ENCODE measurements at places on chromosomes 1 and 21.

DNA sequence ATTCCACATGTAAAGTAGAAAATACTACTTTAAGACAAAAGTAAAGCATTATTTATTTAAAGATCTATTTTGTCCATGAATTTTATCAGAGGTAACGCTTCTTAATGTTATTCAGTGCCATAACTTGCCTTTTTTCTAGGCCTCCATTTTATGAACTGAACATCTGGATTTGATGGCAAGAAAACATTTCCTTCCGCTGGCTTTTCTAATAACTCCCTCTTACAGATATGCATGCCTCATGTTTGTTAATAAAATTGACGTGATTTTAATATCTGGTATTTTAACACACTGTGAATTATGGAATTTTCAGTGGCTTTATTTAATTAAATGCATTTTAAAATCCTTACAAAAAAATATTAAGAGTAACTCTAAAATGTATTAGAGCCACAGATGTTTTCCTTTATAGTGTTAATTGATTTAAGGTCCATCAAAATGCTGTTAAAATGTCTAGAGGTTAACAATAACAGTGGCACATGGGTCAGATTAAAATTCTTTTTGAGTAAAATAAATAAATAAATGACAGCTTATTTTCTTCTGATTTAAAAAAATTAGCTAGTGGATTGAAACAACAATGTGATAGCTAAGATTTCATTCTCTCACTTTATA lies 15.1 kb downstream of the PTPRC start:
- no peak for DNase-seq

DNA sequence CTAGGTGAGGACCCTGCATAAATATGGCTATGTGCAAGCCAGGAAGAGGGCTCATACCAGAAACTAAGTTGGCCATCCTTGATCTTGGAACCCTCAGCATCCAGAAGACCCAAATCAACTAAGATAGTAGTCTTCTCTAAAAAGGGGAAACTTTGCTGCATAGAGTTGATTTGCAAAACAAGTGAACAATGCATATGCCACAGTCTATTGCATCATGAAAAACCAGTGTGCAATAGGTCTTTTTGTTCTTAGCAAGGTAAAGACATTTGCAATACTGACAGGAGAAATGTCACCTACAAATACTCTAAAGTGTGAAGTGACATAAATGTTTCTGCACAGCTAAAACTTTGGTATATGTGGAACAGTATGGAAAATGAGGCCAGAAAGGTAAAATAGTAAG lies 2.0 kb upstream of the IFI16 start:
- no peak for DNase-seq

DNA sequence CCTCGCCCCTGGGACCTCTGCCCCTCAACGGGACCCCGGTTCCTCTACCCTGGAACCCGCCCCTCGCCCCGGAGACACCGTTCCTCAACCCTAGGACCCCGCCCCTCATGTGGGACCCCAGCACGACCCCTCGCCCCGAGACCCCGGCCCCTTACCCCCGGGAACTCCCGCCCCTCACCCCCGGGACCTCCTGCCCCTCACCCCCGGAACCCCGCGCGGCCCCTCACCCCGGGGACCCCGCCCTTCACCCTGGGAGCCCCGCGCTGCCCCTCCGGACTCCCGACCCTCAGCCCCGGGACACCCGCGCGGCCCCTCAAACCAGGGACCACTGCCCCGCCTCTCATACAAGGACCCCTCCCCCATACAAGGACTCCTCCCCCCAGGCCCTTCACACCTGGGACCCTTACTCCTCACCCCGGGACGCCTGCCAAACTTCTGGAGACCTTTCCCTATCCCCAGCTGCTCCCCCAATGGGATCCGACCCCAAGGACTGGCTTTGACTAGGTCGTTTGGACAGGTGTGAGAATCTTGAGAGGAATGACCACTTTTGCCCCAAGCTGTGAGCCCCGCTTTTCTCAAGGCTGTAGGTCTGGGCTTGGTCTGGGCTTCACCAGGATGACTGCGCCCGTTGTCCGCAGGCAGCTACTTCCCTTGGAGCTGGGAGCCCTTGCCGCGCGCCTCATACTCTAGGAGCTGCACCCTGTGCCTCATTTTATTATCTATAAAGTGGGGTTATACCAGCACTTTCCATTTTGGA lies 843 bp downstream of the DIP2A start:
- DNase-seq = no peak

DNA sequence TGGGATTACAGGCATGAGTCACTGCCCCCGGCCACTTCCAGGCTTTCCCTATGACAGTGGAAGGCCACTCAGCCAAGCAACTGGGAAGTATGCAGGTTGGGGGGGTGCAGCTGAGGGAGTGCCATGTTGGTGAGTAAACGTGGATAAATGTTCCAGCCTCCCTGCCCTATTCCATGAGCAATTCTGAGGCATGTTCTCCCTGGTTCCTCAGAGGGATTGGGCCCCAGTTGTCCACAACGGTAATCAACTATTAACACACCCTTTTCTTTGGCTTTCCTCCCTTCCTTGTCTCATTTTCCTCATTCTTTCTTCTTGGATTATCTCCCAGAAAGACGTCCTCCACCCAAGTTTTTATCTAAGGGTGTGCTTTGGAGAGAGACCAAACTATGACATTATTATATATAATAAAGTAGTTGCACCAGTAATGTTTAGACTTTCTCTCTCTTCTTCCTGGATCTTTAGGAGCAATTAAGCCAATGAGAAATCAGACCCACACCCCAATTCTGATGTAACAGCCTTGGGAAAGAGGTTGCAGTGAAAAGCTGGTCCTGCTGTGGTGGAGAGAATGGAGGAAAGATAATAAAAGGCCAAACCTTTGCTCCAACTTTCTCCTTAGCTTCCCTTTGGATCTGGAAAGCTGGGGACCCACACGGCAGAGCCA lies 6.8 kb upstream of the SLAMF9 start:
- DNase-seq = no peak

- DNase-seq = no peak
Measured at GRCh38 chr1:233240829-233241682, 54.5 kb downstream of the PCNX2 start.

GRCh38 chr1:168187177-168187576 lies 8.4 kb downstream of the TIPRL start:
- DNase-seq = no peak

- no peak for DNase-seq
Measured at GRCh38 chr1:4973341-4973740, 318.9 kb downstream of the AJAP1 start.

- DNase-seq = no peak
Measured at GRCh38 chr1:244662599-244662998, 9.7 kb downstream of the DESI2 start.

DNA sequence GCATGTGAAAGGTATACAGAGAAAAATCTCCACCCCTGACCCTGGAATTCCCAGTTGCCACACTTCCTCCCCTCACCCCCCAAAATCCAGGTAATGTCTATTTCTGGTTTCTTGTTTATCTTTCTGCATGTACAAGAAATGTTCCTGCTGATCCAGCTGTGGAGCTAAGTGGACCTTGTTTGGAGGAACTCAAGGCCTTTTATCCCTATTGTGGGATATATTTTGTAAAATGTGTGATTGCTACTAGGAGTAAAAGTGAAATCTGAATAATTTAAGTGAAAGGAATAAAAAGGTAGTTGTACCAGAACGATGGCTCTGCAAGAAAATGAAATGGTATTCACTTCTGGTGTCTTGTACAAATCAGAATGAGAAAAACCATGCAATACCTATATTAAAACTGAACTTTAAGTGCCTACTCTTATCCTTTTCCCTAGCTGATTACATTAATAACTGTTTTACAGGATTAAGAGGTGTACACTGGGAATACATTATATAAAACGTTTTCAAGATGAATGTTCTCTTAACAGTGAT lies 3.0 kb downstream of the SPEN start:
- no peak for DNase-seq

GRCh38 chr1:53408755-53409129 lies 50.5 kb upstream of the DMRTB1 start:
- DNase-seq = no peak

DNA sequence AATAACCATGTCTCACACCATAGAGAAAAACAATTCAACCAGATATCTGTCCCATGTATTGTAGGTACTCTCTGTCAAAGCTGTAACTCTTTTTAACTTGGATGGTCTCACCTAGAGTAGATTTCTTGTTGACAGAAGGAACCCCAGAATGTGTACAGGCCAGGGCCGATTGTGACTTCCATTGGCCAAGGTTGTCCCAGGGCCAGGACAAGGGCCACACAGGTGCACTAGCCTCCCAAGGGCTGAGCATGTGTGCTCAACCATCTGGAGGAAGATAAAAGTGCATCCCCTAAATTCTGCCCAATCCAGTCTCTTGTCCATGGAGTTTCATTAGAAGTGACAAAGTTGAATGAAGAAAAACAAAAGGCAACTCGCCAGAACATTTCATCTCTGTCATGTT lies 51.8 kb downstream of the SETD4 start:
- no peak for DNase-seq

- DNase-seq = no peak
Measured at GRCh38 chr1:207948536-207949250, 37.8 kb upstream of the CD34 start.

GRCh38 chr1:55774446-55774845 lies 559.3 kb upstream of the USP24 start:
- DNase-seq = no peak

DNA sequence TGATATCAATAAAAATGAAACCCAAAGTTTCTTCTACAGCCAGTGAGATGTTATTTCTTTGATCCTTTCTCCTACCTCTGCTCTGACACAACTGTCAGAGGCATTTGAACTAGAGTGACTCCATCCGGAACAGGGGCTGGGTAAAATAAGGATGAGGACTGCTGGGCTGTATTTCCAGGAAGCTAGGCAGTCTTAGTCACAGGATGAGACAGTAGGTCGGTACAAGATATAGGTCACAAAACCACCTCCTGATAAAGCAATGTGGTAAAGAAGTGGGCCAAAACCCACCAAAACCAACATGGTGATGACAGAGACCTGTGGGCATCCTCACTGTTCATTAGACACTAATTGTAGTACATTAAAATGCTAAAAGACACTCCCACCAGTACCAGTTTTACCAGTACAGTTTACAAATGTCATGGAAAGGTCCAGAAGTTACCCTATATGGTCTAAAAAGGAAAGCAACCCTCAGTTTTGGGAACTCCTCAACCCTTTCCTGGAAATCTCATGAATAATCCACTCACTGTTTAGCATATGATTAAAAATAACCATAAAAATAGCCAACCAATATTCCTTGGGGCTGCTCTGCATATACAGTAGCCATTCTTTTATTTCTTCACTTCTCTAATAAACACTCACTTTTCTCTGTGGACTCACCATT lies 96.7 kb downstream of the GABPA start:
- no peak for DNase-seq

DNA sequence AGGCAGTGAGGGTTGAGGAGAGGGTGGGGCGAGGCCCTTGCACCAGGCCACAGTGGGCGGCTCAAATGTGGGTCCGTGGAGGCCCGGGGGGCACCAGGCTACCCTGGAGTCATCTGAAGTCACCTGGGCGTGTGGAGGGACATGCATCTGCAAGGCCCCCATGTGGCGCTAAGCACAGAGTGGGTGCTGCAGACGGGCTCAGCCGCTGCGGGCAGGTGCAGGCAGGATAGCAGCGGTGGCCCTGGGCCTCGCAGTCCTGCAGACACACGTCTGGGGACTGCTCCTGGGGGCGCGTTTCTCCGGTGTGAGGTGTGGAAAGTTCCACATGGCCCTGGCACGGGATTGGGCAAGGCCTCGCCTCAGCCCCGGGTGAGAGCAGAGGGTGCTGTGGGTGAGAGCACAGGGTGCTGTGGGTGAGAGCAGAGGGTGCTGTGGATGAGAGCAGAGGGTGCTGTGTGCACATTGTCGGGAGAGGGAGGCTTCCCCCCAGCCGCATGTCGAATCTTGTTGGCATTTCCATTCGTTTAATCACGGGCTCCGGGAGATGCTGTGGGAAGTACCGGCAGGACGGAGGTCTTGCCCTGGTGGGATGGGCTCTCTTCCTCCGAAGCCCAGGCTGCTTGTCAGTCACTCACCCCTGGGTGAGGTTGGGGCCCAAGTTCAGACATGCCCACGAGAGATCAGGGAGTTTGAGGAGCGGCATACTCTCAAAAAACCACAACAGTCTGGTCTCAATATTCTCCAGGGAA lies 46.5 kb downstream of the TP73 start:
- DNase-seq = no peak

DNA sequence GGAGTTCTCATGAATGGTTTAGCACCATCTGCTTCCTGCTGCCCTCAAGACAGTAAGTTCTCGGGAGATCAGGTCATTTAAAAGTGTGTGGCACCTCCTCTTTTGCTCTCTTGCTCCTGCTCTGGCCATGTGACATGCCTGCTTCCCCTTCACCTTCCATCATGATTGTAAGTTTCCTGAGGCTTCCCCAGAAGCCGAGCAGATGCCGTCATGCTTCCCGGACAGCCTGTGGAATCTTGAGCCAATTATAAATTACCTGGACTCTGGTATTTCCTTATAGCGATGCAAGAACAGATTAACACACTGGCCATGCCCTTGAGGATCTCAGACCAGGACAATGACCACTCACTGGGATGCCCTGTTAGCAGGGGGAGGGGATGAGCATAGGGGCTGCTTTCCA lies 212.3 kb downstream of the MATN1 start:
- no peak for DNase-seq

GRCh38 chr1:230812568-230812967 lies 55.8 kb downstream of the C1orf198 start:
- no peak for DNase-seq

- no peak for DNase-seq
Measured at GRCh38 chr1:107141491-107142126, 770 bp downstream of the NTNG1 start.

GRCh38 chr1:81619156-81619555 lies 181.6 kb upstream of the ADGRL2 start:
- no peak for DNase-seq

DNA sequence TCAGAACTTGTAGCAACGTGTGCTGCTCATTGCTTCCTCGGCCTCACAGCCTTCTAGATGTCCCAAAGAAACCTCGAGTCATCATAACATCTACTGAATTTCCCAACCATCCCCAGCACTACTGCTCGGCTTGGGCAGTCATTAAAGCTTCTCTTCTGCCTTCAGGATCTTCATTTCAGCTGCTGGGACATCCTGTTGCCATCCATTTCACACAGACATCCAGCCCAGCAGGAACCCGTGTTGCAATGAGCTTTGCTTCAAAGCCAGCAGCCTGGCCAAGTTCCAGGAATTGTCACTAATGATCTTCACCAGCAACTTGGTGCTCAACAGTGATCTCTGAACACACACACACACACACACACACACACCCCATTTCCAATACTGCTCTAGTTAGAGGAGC lies 18.5 kb downstream of the WLS start:
- DNase-seq = no peak

GRCh38 chr1:151574575-151575529 lies 34.7 kb downstream of the TUFT1 start:
- no peak for DNase-seq
